ENCODE measurements at places on chromosomes 5 and 9.

GRCh38 chr5:132342291-132343180 is 27.0 kb upstream of the SLC22A5 start:
- no peak for DNase-seq

- DNase-seq: no peak
Observed at GRCh38 chr5:173734716-173735115, 118.3 kb upstream of the BOD1 start.

DNA sequence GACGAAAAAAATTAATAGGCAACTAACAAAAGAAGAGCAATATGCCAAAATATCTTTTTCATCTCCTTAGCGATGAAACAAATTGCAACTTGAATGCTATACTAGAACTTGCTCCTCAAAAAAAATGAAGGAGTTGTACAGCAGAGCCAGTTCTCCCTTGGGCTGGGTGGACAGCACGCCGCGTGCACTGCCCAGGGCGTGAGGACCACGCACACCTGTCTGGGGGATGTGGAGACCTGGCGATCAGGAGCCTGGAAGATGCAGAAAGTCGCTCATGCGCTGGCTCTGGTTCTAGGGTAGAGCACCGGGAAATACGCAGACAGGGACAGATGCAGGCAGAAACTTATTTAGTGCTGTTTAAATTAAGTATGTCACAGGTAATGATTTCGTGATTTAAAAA is 342.0 kb upstream of the IRX4 start:
- no peak for DNase-seq

DNA sequence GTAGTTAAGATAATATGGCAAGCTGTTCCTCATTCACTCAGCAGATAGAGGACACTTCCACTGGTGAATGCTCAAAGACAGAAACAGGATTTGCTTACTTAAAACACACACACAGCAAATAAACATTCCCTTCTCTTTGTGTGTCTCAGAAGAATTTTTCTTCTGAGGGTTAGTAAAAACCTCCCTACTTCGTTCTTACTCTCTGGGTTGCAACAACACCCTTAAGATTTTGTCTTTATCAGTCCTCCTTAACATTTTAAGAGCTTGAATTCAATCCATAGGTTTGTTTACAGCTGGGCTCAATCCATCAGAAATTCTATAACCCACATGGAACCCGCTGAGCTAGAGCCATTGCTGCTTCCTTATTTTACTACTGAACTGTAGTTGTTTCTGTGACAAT is 237.4 kb upstream of the PIK3R1 start:
- no peak for DNase-seq

DNA sequence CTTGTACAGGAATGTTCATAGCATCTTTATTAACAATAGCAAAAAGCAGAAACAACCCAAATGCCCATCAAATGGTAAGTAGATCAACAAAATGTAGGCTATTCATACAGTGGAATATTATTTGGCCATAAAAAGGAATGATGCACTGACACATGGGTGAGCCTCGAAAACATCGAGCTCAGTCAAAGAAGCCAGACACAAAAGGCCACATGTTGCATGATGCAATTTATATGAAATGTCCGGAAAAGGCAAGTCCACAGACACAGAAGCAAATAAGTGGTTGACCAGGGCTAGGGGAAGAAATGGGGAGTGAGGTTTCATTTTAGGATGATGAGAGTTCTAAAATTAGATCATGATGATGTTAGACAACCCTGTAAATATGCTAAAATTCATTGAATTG is 16.5 kb upstream of the SLC2A8 start:
- DNase-seq: no peak

GRCh38 chr5:38709678-38710306 is 136.0 kb upstream of the OSMR start:
- no peak for DNase-seq

- no peak for DNase-seq
Observed at GRCh38 chr5:146426305-146426704, 20.8 kb upstream of the TCERG1 start.

Data from kidney (tissue), 22 donors.